ENCODE measurements at places on chromosomes 16 and 17. TPM values are rescaled to one million over a fixed set of nuclear protein-coding genes. Genes with fewer than 3 reads are reported as not detected.

- no peak for DNase-seq
- H3K4me3 ChIP-seq = no peak overlapping the region
- H3K27me3 ChIP-seq = peaks cover 13% of the 10 kb centered on the region
- H3K4me1 ChIP-seq = no peaks in the 10 kb centered on the region
- no peak overlapping the region for H3K27ac ChIP-seq
Measured at GRCh38 chr17:8913091-8913490, 45.6 kb upstream of the PIK3R6 start.

DNA sequence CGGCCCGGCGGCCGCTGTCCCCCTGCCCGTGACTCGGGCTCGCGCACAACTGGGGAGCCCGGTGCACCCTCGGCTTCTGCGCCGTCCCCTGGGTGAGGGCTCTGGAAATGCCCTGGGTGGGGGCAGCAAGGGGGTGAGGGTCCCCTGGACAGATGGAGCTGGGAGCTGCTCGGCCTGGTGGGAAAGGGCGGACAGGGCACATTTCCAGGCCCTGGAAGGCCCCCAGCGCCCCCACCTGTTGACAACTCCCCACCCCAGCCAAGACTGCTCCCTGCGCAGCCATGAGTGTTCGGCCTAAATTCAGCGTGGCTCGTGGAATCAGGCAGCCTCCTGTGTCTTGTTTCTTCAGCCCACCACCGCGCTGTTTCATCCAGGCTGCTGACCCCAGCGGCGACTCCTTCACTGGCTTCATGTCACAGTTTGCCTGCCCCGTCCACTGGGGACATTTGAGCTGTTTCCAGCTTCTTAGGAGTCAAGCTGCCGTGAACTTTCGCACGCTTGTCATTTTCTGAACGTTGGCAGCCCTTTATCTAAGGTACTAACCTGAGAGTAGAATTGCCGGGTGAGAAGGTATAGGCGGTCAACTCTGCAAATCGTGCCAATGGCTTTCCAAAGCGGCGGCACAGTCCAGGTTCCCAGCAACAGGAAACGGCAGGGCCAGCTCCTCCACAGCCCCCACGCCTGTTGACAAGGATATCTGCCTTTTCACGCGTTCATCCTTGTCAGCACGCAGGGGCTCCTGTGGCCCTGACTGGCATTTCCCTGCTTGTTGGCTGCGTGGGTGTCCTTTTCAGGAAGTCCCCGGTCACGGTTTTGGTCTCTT, 895 bp downstream of the UTS2R start:
- H3K27me3 ChIP-seq = peaks cover 4% of the 10 kb centered on the region
- H3K4me3 ChIP-seq = peak overlapping the region; percentile 44
- DNase-seq = peak; percentile 62
- H3K27ac ChIP-seq = peak overlapping the region; percentile 37

GRCh38 chr16:3282103-3282729, 1.1 kb upstream of the ZNF263 start:
- peak overlapping the region; percentile 71 for H3K4me3 ChIP-seq
- peak; percentile 81 for DNase-seq
- peak overlapping the region; percentile 99 for H3K27ac ChIP-seq
- peaks cover 4% of the 10 kb centered on the region for H3K4me1 ChIP-seq
- H3K36me3 ChIP-seq = peaks cover 23% of the 10 kb centered on the region
- peaks cover 6% of the 10 kb centered on the region for H3K27me3 ChIP-seq

DNA sequence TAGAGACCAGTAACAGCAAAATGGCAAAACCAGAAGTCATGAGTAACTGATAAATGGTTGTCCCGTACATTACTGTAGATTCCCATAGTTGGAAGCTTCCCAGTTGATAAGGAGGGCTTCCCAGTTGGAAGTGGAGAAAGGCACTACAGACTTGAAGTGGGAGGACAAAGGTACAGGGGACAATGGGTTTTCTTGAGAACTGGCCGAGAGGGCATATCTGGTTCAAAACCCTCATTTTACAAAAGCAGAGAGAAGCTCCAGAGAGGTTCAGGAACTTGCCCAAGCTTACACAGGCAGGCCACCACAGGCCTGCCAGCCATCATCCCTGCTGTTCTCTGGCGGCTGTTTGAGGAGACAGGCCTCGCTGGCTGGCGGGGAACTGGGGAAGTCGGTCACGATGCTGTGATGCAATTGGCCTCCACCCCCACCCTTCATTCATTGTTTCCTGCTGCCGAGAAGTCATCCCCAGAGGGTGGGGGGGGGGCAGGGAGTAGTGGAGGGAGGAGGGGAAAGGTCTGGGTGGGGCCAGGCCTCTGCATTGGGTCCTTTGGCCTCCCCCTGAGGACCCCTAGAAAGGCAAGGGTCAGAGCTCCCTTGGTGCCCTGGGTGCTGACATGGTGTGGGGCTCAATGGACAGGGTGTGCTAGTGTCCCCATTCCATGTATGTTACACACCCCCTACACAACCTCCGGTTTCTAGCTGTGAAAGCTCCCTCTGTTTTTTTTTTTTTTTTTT, 3.0 kb downstream of the UBALD2 start:
- H3K27me3 ChIP-seq = no peaks in the 10 kb centered on the region
- peak; percentile 75 for DNase-seq
- H3K27ac ChIP-seq = peak overlapping the region; percentile 44
- peaks cover 10% of the 10 kb centered on the region for H3K36me3 ChIP-seq
- no peak overlapping the region for H3K4me3 ChIP-seq
- H3K4me1 ChIP-seq = peaks cover 31% of the 10 kb centered on the region

GRCh38 chr17:68277807-68278206, 13.1 kb downstream of the SLC16A6 start:
- no peak overlapping the region for H3K27ac ChIP-seq
- DNase-seq = no peak
- no peaks in the 10 kb centered on the region for H3K4me1 ChIP-seq
- no peaks in the 10 kb centered on the region for H3K27me3 ChIP-seq

GRCh38 chr16:19118938-19119431, 5.2 kb downstream of the ITPRIPL2 start:
- H3K27ac ChIP-seq = no peak overlapping the region
- H3K4me1 ChIP-seq = peaks cover 40% of the 10 kb centered on the region
- DNase-seq = no peak
- H3K27me3 ChIP-seq = no peaks in the 10 kb centered on the region
- H3K36me3 ChIP-seq = no peaks in the 10 kb centered on the region

The FAM222B gene
- total RNA-seq = 31.8 TPM

Data from A673 (cell line).